Fibroblast of lung (primary cell): ENCODE measurements at places on chromosomes 12 and 14.

DNA sequence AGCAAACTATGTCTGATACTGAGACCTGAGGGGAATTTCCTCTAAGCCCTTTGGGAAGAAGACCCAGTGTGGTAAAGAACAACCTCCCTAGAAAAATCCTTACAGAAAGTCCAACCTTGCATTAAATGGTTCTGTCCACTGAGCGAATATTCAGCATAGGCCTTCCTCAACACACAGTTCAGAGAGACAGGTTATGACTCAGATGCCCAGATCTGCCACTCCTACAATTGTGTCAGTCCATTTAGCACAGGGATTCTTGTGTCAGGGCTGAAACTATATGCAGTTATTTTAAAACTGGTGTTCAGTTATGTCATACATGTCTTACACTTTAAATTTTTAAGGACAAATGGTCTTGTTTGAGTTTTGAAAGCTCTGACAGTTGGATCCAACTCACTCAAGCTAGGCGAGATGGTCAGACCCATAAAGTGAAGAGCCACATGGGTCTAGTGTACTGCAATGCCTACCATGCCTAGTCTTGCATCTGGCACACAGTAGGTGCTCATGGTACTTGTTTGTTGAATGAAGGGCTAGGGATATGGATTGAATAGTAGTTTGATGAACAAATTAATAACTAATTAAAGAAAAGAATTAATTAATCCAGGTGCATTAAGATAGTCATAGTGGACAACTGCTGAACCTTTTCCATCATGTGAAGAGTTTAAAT lies 207.5 kb upstream of the PWP1 start:
- DNase-seq = no peak

- no peak for DNase-seq
These were observed 56.4 kb downstream of the MON2 start for GRCh38 chr12:62522984-62523383.

- no peak for DNase-seq
These were observed 73.7 kb upstream of the SCN8A start for GRCh38 chr12:51517316-51517715.

- DNase-seq = peak; percentile 83
These were observed 8.9 kb downstream of the APAF1 start for GRCh38 chr12:98653866-98654493.

- peak; percentile 34 for DNase-seq
These were observed at the start of gene SMAGP for GRCh38 chr12:51270067-51270950. TSS of gene SMAGP (minus strand) at chr12:51270415. CDS start at chr12:51269278, 1,137 bp downstream.

DNA sequence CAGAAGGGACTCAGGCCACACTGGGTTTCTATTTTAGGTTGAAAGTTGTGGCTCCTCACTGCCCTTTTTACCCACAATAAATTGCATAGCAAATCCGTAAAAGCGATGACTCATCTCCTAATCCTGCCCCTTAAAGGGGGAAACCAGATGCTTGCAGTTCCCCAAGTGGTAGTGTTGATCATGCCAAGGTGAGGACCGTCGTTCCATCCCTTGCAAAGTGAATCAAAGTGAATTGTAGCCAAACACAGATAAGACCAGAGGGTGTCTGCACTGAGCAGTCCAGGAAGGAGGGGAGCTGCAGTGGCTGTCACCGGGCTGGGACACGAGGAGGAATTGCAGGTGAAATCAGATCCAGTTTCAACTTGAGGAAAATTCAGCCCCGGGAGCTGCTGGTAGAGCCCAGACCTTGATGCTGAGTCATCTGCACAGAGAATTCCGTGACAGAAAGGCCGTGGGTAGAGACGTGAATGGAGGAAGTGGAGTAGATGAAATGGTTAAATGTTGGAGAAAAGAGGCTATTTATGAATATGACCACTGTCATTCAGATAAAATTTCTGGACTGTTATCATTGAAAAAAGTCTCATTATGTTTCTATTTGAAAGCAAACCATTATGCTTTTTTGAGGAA lies 44.2 kb upstream of the MMP17 start:
- DNase-seq = peak; percentile 82

DNA sequence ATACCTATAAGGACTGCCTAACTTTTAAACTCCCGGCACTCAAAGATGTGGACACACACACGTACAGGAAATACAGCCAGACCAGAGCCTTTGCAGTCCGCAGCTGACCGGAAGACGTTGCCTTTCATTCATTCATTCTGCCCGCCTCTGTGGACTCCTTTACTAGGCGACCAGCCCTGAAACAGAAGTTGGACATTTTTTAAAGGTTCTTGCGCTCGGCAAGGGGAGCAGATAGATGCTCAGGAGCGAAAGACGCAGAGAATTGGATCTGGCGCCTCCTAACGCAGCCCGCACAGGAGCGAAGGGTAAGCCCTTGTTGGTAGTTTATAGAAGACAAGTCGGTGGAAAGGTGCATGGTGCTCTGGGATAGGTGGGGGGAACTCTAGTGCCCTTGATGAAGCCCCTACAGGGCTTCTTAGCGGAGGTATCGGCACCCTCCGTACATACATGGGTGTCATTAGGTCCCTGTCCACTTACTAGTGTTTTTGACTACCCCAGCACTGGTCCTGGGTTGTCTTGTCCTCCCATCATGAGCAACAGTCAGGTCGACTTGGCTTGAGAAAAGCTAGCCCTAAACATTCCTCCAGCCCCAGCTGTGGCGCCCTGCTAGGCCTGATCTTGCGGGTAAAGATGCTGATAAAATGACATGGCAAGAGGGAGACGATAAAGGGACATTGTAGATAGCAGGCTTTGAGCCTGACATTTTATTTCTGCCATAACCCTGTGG lies at the start of gene KDM2B:
KDM2B (minus strand) TSS at position 65 of the 727 bp plus-strand sequence. CDS start 112 bp downstream, outside the sequence.
- peak; percentile 64 for DNase-seq

GRCh38 chr14:42523666-42524065 lies 917.0 kb downstream of the LRFN5 start:
- no peak for DNase-seq

DNA sequence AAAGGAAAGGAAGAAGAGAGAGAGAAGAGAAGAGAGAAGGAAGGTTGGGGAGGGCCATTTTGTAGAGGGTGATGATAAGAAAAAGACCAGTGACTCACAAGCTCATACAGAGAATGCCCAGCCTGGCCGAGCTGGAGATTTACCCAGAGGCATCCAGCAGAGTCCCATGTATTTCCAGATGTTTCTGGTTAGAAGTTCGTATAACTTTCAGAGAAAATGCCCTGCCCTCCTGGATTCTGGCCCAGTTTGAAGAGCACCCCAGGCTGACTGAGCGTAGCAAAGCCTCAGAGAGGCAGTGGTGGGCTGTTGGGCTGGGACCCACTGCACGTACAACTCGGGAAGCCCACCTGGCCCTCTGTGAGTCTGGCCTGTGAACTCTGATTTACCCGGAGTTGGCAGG lies 221.8 kb downstream of the SLC41A2 start:
- peak; percentile 70 for DNase-seq

- DNase-seq = peak; percentile 66
These were observed 13.5 kb downstream of the CPSF2 start for GRCh38 chr14:92135269-92135668.
